ENCODE measurements at places on chromosomes 2 and 18.
A peak's percentile ranks its signal among the peaks of the same experiment; 100 is the strongest.

DNA sequence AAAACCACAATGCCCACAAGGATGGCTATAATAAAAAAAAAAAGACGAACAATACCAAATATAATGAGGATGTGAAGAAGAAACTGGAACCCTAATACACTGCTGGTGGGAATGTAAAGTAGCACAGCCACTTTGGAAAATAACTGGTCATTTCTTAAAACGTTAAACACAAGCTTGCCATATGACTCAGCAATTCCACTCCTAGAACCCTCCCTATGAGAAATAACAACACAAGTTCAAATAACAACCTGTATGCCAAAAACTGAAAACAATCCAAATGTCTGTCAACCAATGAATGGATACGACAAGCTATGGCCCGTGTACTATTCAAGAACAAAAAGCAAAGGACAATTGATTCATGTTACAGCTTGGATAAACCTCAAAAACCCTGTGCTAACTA lies 7.0 kb upstream of the ALPK2 start:
- no peak for DNase-seq

GRCh38 chr2:120441744-120442471 lies 96.0 kb downstream of the INHBB start:
- no peak for DNase-seq

- no peak for DNase-seq
These were observed 19.5 kb downstream of the ANKRD30B start for GRCh38 chr18:14767474-14767873.

DNA sequence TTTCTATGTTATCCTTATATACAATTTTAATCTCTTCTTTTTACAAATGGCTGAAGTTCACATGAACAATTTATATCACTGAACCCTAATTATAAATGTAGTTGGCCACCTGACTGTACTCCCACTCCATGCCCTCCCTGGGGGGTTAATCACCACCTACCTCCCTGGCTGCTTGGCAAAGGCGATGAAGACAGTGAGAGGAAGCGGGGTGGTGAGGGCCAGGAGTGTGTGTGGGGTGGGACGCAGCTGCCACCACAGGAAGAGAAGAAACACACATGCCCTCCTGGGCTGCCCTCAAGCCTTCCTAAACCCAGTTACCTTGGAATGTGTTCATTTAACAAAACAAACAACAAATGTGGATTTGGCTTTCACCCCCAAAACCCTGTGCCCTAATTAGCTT lies 87.0 kb upstream of the REV1 start:
- DNase-seq = no peak

GRCh38 chr2:111121028-111121827 lies 514 bp downstream of the BCL2L11 start:
- DNase-seq = peak; percentile 27

DNA sequence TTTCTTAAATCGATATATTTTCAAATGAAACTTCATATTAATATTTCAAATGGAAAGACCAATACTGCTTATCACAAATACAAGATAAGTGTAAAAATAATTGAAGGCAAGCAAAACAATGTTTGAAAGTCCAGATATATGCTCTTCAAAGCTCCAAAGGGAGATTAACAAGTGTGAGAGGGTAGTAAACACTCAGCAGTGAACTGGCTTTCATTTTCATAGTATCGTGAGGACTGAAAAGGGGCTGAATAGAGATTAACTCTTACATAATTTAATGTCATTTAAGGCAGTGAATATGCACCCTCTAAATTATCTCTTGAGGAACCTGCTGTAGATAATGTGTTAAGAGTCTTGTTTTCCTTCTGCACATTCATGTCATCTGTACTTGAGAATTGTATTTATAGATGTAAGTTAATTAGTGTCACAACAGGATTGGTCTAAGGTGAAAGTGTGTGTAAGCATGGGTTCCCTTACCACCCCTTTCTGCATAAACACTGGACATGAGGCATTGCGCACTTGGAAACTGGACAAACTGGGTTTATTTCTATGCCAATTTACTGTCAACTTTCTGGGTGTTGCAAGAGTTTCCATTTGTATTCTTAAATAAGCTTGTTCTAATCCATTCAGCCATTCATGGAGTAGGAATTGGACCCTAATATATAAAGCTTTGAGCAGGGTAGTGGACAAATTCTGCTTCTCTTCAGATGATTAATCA lies 76.7 kb upstream of the SESTD1 start:
- DNase-seq = no peak

DNA sequence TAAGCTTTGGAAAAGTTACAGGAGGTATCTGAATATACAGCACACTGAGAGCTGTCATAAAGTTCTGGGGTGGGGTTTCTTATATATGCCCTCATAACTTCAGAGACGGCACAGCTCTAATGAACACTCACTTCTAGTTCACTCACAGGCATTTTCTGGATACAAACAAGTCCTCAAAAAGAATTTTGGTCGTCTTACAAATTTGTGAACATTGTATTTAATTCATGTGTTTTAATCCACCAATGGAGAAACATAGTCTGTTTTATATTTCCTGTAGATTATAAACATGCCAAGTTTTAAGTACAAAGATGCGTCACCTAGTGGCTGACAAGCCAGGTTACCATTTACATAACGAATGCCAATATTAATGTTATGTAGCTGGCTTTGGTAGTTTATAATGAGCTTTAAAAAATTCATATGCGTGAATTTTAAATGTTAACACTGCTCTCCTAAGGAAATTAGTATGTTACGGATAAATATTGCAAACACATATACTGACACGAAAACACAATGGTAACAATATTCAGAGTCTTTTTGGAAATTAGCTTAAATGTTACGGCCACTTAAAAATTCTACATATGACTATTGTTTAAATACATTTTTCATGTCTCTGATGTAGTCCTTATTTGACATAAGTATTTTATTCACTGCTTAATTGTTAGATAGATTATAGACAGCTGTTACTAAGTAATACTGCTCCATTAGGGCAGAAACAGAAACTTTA lies 2.5 kb downstream of the COL3A1 start:
- no peak for DNase-seq

- DNase-seq = no peak
These were observed 24.3 kb downstream of the SMYD1 start for GRCh38 chr2:88091943-88092342.

DNA sequence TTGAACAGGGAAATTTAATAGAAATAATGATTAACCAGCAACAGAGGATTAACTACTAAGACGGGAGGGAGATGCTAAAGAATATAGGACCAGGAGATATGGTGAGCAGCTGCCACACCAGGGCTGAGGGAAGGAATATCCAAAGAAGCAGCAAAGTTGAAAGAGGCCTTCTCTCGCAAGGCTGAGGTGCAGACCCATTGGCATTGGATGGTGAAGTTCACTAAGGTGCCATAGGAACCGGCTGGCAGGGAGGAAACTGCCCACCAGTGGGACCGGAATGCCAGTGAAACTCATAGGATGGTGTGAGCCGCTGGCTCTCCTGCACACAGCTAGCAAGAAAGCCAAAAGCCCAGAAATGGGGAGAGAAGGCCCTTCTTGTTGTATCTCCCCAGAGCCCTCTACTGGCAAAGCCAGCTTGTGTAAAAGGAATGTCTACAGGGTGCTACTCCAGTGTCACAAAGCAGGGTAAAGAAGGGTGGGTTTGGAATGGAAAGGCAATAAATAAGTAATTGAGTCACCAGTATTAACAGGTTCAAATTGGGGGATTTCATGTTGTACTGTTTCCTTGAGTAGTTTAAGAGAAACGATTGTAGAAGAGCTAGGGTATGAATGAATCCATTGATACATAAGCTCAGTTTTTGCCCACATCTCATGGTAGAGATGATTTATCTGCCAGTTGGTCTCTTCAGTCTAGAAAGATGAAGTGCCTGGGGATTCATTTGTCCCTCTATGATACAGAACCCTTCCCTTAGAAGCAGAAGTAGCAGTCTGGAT lies 36.0 kb downstream of the FARP2 start:
- no peak for DNase-seq

- DNase-seq = no peak
These were observed 17.9 kb upstream of the GNAL start for GRCh38 chr18:11671156-11671555.

DNA sequence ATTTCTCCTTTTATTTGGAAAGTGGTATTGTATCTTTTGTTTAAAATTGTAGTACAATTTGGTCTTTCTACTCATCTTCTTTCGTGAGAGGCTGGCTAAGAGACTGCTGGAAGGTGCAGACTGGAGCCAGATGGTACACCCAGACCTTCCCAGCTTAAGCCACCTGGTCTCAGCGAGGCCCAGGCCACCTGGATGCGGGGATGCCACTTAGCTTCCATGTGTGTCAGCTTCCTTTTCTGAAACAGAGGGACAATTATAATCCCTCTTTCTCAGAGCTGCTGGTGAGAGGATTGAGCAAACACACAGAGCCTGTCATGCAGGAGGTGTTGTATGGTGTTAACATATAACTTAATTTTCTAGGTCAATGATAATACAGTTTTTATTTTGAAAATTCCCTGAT lies 17.4 kb downstream of the FARP2 start:
- DNase-seq = no peak

DNA sequence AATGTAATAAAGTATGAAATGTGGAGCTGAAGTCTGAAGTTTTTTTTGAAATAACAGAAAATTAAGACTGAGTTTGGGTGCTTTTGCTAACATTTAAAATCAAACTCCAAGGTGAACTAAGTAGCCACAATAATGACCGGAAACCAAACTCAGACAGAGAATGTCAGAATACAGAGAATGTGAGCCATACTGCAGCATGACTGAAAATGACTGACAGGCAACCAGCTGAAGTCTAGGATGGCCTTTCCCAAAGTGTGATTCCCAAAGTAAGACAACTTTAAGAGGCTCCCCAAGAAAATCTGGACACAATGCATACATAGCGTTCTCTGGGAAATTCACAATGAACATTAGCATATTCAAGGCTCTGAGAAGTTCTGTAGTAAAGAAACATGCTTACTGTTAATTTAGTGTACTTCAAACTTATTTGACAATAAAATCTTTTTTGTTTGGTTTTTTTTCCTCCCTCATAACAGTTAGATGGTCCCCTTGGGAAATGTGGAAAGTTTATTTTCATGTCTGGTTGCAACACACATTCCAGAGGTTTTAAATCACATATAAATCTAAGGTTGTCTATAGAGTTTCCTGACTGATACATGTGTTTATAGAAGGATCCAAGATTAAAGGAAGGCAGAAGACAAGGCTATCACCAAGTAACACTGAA lies 28.6 kb downstream of the PLA2R1 start:
- DNase-seq = no peak

- no peak for DNase-seq
These were observed 137.7 kb downstream of the THADA start for GRCh38 chr2:43458014-43458628.

GRCh38 chr2:237806334-237806733 lies 7.8 kb downstream of the RBM44 start:
- DNase-seq = no peak

- no peak for DNase-seq
These were observed 311.9 kb downstream of the CCDC178 start for GRCh38 chr18:33128581-33128980.

GRCh38 chr2:110860630-110861029 lies 128.3 kb downstream of the ACOXL start:
- DNase-seq = no peak

DNA sequence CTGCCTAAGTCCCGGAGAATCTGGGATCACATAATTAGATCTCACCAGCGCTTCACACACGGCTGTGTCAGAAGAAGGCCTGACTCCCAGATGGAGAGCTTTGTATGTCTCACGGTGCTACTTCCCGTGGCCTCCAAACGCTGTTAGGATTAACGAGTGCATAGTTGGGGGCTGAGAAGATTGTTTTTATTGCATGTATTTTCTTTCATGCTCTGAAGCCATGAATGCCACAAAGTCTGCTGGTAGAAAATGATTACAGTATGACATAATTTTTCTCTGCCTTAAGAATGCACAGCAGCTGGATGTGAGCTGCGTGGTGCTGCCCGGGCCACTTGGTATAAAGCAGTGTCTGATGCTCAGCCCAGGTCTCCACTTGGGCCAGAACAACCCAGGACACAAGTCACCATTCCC lies 166.5 kb downstream of the SEPTIN10 start:
- DNase-seq = no peak

DNA sequence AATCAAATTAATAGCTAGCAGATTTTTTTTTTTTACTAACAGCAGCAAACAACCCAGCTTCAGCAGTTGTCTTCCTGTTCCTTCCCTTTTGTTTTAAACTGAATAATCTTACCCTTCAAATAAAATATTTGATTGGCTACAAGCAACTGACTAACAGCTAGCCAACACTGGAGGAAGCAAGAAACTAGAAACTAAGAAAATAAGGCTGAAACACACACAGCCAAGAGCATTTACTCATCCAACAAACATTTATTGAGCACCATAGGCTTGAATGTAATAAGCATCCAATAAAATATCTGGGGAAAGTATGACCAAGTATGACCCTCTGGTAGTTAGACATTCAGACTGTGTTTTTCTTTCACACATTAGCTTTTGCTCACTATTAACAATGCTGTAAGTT lies 189.2 kb downstream of the CD226 start:
- DNase-seq = no peak

- no peak for DNase-seq
These were observed 37.8 kb downstream of the PCBP1 start for GRCh38 chr2:70124983-70125480.

DNA sequence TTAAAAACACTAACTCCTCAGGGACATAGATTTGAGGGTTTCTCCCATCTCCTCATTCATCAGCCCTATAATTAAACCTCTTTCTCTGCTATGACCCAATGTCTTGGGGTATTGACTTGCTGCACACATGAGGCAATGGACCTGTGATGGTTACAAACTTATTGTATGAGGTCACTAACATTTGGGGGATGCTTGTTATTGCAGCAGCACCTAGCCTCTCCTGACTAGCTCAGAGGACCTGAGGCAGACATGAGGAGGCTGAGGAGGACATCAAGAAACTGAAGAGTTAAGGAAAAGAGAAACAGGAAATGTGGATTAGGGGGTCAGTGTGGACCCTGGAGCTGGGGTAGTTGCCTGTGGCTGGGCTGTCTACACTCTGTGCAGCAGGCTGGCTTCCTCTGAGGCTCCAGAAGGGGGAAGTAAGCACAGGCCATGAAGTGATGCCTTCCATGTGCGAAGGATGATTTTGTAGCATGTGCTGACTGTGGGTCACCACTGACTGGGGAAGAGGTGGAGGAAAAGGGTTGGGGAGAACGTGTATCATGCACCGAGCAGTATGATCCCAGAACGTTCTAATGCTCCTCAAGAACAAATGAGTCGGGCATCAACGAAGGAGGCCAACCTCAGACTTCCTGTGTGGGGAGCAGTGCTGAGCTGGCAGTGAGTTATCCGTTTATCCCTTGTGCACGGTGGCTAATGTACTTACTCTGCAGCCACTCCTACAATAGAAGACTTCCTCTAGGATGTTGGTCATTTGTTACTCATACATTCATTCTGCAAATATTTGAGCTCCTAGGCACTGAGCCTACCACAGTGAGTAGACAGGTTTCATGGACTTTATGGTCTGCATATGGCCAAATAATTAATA lies 42.1 kb upstream of the RFX8 start:
- DNase-seq = no peak

- DNase-seq = no peak
These were observed 55.1 kb downstream of the DGKD start for GRCh38 chr2:233409286-233409991.

GRCh38 chr18:75728621-75729020 lies 301.1 kb upstream of the SMIM21 start:
- no peak for DNase-seq

- DNase-seq = no peak
These were observed 84.8 kb upstream of the NCKAP5 start for GRCh38 chr2:133653056-133653455.

Data from stimulated activated CD8-positive, alpha-beta memory T cell treated with anti-CD3 and anti-CD28 coated beads, Interleukin-7, amount 100 ng/mL, for 4 hours (primary cell).